ENCODE measurements at places on chromosomes 6 and 20.

- no peak for DNase-seq
Observed at GRCh38 chr20:46118481-46119020, 437 bp downstream of the CD40 start.

- no peak for DNase-seq
Observed at GRCh38 chr6:20810727-20811108, 276.5 kb downstream of the CDKAL1 start.

GRCh38 chr6:160063771-160064413 is 57.7 kb upstream of the SLC22A1 start:
- DNase-seq, result no peak

DNA sequence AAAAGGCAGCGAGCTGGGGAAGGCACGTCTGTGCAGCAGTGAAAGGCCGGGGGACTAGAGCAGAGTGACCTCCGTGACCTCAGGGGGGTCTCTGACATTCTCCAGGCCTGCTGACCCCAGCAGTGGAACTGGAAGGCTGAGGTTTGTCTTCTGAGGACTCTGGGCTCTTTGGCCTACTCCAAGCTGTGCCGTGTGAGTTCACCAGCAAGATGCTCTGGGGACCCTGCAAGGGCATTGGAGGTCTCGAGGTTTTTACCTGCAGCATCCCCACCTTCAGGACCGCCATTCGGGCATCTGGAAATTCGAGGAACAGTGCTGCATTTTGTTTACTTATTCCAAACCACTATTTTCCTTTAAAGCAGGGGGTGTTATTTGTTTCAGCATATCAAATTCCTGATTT is 140.9 kb downstream of the PHACTR3 start:
- no peak for DNase-seq

DNA sequence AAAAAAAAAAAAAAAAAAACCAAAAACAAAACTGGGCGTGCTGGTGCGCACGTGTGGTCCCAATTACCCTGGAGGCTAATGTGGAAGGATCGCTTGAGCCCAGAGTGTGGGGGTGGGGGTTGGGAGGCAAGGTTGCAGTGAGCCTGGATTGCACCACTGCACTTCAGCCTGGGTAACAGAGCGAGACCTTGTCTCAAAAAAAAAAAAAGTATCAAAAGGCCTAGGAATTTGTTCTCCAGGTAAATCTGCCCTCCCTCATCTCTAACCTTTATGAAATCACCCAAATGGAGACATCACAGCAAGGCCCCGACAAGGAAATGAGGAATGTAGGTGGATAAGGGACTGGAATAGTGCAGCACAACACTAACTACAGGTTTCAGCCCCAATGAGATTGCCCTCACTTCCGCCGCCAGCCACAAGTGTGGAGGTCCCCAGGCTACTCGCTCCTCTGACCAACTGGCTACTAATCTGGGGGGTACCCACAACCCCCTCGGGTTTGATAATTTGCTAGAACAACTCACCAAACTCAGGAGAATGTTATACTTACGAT is 36.8 kb upstream of the DDR1 start:
- DNase-seq, result no peak

GRCh38 chr6:168115748-168116437 is 36.9 kb upstream of the FRMD1 start:
- no peak for DNase-seq

GRCh38 chr6:161536224-161536630 is 262.4 kb upstream of the AGPAT4 start:
- no peak for DNase-seq

DNA sequence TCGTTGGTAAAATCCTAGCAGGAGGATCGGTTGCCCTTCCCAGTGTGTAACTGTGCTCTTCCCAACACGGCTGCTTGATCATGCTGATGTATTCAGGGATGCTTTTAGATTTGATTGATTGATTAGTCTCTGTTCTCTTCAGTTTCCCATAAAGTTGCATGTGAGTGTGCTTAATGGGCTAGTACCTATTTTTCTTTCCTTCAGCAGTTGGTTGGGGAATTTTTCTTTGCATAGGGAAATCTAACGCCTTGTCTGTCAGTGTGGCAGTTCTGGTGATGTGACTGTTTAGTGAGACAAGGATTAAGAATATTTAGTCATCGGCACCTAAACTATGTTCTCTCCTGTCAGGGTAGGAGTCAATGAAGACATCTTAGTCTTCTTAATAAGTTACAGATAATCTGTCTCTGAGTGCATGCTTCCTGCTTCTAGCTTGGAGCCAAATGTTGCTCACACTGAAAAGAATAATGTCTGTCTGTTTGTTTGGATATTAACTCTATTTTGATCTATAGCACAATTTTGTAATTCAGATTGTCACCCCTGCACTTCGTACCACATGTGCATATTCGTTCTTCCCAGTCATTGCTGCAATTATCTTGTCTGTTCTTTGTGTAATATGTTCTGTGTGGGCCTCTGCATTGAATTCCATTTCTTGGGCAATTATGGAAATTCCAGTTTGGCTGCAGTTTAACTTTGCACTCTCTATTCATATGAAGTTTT is 169.9 kb downstream of the EDN1 start:
- DNase-seq, result no peak

GRCh38 chr20:36028106-36028808 is 59.9 kb downstream of the CNBD2 start:
- DNase-seq, result no peak

GRCh38 chr6:5119090-5119951 is 34.2 kb downstream of the PPP1R3G start:
- DNase-seq, result no peak

- no peak for DNase-seq
Observed at GRCh38 chr20:34089655-34090345, 22.2 kb downstream of the EIF2S2 start.

GRCh38 chr6:29916741-29917140 is 25.6 kb upstream of the HLA-A start:
- DNase-seq, result no peak

DNA sequence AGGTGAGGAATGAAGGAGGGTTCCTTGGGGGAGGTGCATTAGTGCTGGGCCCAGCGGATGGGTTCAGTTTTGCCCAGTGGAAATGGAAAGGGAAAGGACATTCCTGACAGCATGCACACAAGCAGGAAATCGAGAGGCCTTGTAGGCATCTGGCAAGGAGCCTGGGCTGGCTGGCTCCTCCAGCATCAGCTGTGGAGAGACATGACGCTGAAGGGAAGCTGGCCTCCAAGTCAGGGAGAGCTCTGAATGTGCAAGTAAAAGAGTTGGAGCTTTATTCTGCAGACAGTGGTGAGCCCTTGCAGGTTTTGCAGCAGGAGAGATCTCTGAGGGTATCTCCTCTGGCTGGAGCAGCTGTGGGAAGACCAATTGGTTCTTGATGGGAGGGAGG is 154.3 kb downstream of the MRPL14 start:
- DNase-seq, result no peak

GRCh38 chr6:72624557-72625160 is 2.8 kb downstream of the KCNQ5 start:
- DNase-seq, result no peak

DNA sequence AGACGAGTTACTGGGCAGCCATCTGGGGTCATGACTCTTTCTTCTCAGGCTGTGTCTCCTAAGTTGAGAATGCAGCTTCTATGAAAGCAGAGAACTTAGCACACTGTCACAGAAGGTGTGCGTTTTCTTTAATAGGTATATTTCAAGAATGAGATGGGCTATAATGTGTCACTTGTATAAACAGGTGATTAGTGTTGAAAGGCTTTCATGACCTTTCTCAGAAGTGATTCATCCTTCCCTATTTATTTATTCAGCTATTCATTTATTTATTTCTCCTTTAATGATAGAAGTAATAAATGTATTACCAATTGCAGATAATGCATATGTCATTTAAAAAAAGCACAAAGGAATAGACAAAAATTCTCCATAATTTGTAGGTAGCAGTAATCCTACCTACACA is 157.2 kb upstream of the COL21A1 start:
- DNase-seq, result no peak

DNA sequence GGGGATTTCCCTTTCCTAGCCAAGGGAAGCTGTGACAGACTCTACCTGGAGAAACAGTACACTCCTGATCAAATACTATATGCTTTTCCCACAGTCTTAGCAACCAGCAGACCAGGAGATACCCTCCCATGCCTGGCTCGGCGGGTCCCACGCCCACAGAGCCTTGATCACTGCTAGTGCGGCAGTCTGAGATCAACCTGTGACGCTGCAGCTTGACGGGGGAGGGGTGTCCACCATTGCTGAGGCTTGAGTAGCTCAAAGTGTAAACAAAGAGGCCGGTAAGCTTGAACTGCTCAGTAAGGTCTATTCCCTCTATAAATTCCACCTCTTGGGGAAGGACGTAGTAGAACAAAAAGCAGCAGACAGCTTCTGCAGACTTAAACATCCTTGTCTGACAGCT is 63.2 kb downstream of the WASF1 start:
- DNase-seq, result no peak

GRCh38 chr6:22569281-22570184 is at the start of gene HDGFL1:
Gene HDGFL1, plus strand, starts transcription at chr6:22569566. Its CDS starts 10 bp downstream, at chr6:22569576.
- no peak for DNase-seq

DNA sequence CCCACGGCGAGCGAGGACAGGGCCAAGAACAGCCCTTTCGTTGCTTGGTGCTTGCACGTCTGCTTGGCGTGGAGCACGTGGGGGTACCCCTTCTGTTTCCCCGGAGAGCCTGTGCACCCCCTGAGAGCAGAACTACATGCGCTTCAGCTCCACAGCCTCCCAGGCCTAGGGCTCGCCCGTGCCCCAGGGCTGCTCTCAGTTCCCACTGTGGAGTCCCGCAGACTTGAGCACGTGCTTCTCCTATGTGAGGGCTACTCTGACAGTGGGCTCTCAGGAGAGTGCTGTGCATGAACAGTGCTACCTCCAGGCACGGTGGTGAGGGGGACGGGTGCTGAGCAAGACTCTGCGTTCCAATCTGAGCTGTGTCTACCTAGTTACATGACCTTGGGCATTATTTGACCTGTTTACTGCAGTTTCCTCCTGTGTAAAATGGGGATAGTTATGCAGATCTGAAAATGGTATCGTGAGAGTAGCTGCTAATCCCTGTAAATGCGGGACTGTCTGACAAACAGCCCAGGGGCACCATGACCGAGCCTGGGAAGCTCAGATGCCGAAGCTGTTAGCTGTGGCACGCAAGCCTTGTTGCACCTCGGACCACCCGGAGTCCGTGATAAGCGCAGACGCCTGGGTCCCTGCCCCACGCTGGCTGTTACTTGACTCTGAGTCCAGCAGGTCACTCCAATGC is 82.4 kb downstream of the IRF4 start:
- no peak for DNase-seq

- DNase-seq, result no peak
Observed at GRCh38 chr6:75791881-75792280, 42.8 kb downstream of the MYO6 start.

GRCh38 chr20:24608926-24609667 is 139.7 kb downstream of the SYNDIG1 start:
- no peak for DNase-seq

DNA sequence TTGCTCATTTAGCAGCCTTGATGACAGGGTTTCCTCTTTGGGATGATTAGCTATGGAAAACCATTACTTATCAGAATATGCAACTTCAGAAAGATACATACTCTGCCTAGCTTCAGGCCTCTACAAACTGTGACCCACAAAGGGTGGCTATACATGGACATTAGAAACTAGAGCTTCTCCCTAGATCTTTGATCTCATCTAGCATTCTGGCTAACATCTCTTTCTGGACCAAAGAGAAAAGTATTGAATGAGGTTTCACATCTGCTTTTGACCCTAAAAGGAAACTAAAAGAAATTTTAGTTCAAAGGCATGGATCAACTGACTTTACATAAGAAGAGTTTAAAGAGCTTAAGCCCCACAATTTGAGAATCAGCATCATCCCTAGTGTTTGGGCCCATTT is 12.4 kb upstream of the HMGN3 start:
- DNase-seq, result no peak

GRCh38 chr6:154474648-154475428 is 35.6 kb downstream of the CNKSR3 start:
- DNase-seq, result no peak

- DNase-seq, result no peak
Observed at GRCh38 chr20:9705722-9706476, 133.0 kb downstream of the PAK5 start.

DNA sequence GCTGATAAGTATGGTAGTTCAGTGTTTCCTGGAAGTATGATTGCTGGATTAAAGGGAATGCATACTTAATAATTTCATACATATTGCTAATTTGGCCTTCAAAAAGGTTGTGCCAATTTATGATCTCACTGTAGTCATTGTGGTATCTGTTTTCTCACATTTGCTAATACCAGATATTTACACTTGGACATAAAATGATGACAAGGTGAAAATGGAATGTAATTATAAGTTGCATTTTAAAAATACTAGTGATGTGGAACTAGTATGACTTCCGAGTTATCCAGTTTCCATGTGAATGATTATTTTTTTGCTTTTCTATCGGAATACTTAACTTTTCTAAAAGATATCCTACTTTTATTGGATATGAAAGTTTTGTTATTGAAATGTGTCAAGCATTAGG is 15.4 kb downstream of the RWDD1 start:
- no peak for DNase-seq

DNA sequence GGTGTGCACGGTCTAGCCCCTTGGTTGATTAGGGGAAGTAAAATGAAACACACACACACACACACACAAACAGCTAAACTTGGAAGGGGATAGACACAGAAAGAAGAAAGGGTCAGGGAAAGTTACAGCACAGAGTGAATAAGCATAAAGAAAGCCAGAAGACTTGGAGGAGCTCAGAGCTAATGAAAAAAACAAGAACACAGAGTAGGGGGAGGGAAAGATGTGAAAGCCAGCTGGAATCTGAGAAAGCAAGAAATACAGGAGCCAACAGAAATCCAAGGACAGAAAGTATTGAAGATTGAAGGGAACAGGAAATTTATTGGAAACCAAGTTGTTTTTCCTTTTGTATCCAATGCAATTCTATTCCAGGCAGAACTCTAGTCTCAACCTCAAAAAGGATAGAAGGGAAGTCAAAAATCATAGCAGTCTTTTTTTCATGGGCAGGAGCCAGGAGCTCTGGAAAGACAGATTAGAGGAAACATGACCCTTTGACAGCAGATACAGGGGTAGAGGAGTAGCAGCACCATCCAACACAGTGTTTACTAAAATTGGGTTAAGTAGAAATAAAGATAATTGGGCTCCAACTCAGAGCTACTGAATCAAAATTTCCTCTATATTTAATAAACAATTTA is 10.1 kb downstream of the HMGCLL1 start:
- no peak for DNase-seq

- no peak for DNase-seq
Observed at GRCh38 chr6:9316831-9317230, 881.5 kb upstream of the SLC35B3 start.

DNA sequence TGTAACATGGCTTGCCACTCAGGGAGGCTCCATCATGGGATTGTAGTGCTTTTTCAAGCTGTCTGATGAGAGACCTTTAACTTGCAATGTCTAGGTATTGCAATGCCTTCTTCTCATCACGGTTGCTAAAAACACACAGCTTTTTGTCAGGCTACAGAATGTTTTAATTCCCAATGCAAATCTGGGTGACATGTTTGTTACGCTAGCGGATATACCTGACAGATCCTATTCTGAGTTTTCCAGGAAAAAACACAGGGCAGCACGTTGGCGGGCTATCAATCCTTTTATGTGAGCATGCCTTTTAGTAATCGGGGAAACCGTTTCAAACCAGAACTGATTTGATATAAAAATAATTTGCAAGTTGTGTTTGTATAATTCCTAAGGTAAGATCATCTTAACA is 577.2 kb upstream of the MAP3K7 start:
- no peak for DNase-seq
